ENCODE measurements at places on chromosomes 2 and 18. TPM values are rescaled to one million over a fixed set of nuclear protein-coding genes. Genes with fewer than 3 reads are reported as not detected.

Gene PARD6G
- 6.8 TPM for total RNA-seq

Gene ZEB2
- total RNA-seq = 50.8 TPM

Gene REEP1
- 0.18 TPM for total RNA-seq

Gene RIT2
- total RNA-seq = not detected

Gene GBX2
- not detected for total RNA-seq

Gene CARF
- 6.4 TPM for total RNA-seq

Gene ABCG8
- not detected for total RNA-seq

Gene CHRND
- not detected for total RNA-seq

Gene CYP26B1
- not detected for total RNA-seq

Gene FAM237A
- total RNA-seq = not detected

Gene STARD6
- total RNA-seq = not detected

Gene DSC3
- 29.1 TPM for total RNA-seq

Gene FSHR
- not detected for total RNA-seq

All from smooth muscle cell of the umbilical artery (primary cell).